GM04503 (cell line): ENCODE measurements at places on chromosomes 7 and 10.

DNA sequence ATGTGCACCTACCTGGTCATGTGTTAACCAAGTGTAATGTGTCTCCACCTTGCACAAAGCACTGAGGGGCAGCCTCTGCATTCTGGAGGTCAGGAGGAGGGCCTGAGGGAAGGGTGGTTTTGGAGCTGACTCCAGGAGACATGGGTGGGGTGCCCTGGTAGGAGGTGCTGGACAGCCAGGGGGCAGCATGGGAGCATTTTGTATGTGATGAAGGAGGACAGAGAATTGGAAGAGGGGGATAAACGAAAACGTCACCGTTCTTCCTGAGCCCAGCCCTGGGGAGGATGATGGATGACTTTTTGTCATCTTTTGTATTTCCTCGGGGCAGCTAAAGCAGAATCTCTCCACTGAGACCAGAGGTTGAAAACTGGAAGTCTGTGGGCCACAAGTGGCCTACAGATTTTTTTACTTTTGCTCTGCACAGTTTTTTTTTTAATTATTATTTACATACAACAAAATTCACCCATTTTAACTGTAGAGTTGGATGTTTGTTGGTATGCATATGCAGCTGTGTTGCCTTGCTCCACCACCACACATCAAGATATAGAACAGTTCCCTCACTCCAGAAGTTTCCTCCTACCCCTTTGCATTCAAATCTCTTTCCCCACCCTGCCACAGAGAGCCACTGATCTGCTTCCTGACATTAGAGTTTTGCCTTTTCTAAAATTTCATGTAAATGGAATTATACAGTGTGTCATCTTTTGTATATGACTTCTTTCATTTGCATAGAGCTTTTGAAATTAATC lies 242.5 kb downstream of the VTI1A start:
- DNase-seq: no peak

GRCh38 chr10:123269017-123269552 lies 114.9 kb downstream of the BUB3 start:
- DNase-seq: no peak

GRCh38 chr7:16350634-16351033 lies 70.7 kb downstream of the CRPPA start:
- DNase-seq: no peak

DNA sequence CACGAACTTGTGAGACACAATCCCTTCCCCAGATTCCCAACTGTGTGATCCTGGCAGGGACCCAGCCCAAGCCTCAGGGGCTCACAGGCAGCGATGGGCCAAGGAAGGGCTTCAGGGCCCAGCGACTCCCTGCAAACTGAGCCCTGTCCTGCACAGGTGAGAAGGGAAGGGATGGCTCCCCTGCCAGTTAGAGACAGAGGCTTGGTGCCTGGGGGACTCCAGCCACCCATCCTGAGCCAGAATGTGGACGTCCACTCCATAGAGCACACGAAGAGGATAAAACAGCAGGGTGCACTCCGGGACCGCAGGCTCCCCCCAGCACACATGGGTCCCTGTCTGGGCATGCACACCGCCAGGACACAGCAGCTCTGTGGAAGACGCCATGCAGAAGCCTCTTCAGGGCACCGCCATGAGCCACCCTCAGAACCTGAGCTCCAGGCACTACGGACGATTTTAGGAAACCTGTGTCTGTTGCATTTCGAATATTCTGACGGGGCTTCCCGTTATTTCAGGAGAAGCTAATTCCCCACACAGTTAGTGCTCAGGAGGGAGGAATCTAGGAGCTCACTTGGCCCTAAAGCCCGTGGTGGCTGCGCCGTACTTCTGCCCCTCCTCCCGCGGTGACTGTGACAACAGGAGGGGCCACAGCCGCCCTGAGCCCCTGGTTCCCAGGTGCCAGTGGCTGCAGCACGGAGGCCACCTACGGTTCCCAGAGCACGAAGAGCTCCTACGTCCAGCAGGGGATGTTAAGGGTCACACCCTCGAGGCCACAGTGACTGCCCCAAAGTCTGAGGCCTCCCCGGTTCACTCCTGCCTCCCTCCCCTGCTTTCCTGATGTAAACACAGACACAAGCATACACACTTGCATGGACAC lies 326.0 kb downstream of the PTPRN2 start:
- DNase-seq: no peak

GRCh38 chr7:1106063-1106792 lies 18.3 kb downstream of the GPER1 start:
- no peak for DNase-seq

DNA sequence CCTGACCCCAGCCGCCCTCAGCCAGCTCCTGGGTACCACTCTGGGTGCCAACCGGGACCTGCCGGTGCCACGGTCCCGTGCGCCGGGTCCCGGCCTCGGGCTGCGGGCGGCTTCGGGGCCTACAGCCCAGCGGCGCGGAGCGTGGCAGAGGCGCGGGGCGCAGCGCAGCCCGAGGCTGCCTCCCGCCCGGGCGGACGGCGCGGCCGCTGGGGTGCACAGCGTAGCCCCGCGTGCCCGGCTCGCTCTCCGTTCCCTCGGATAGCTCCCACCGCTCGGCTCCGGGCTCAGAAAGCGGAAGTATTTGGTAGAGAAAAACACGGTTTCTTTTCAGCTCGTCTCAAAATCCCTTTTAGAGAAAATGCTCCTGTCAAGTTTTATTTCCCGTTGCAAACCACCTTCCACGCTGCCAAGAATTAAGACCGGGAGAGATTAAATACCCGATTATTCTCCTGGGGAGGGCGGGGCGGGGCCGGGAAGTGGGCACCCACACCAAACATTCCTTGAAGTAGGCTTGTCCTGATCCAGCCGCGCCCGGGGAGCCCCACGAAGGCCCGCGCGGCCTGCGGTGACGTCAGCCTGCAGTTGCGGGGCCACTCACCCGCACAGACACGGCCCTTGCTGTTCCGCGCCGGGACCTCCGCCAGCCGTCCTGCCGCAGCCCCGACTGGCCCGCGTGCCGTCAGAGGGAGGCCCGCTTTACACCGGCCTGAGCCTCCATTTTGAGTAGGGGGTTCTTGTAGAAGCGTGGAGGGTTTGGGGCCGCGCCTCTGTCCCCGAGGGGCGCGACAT lies 7.2 kb downstream of the HOXA13 start:
- no peak for DNase-seq

DNA sequence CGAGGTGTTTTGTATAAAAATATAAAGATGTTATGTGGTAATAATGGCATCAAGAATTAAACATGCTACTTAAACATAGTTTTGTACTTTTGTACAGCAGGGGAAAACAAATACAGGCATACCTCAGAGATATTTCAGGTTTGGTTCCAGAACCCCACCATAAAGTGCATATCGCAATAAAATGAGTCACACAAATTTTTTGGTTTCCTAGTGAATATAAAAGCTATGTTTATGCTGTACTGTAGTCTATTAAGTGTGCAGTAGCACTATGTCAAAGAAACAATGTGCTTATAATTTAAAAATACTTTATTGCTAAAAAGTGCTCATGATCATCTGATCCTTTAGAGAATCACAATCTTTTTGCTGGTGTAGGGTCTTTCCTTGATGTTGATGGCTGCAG lies 17.8 kb downstream of the LRRTM3 start:
- no peak for DNase-seq

DNA sequence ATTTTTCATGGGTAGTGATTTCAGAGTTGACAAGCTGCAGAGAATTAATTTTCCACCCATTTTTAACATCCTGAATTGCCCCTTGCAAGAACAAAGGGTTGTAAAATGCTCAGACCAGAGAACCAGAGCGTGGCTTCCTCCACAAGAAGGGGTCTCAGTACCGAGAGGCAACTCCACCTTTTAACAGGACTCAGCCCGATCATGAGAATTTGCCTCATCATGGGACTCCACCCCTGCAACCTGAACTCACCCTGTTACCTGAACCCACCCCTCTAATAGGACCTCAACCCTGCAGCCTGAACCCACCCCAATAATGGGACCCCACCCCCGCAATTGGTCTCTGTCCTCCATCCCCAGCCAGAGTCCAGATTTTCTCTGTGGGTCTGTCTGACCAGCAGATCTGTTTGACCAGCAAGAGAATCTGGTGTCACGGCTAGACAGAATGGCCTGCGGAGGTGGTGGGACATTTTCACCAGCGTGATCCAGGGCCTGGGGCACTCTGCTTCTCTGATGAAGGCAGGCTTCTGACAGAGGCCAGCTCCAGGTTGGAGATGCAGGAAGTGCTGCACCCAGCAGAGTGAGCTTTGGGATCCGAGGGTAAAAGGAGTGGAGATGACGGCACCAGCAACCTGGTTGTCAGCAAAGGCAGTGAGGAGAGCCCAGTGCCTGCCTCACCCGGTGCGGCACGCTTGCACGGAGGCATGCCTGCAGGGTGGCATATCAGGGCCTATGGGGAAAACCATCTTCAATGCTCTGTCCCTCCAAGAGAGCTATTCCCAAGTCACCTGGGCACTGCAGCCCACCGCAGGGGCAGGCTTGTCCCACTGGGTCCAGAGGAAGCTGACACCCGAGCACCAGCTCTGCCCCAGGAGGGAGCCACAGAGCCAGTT lies 136.6 kb downstream of the TCERG1L start:
- no peak for DNase-seq

DNA sequence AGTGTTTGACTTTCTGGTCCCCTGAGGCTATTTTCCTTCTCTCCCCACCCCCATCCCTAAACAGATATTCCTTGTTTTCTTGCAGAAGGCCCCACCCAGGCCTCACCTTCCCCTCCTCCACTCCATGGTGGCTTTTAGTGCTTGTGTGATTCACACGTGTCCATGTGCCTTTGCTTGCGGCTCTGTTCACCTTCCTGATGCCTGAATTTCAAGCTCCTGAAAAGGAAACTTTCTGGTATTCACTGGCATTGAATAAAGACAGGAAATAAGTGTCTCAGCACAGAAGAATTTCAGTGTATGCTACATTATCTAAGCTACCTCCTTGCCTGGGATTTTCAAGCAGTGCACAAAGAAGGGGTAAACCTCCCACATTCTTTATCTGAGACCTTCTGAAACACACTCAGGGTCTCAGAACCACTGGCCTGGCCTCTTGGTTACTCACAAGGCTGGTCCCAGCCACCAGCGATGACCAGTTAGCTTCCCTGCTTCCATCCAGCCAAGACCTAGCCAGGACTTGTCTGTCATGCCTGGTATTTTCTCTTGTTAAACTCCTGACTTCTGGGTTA lies 17.2 kb upstream of the UBE2H start:
- peak; percentile 44 for DNase-seq

DNA sequence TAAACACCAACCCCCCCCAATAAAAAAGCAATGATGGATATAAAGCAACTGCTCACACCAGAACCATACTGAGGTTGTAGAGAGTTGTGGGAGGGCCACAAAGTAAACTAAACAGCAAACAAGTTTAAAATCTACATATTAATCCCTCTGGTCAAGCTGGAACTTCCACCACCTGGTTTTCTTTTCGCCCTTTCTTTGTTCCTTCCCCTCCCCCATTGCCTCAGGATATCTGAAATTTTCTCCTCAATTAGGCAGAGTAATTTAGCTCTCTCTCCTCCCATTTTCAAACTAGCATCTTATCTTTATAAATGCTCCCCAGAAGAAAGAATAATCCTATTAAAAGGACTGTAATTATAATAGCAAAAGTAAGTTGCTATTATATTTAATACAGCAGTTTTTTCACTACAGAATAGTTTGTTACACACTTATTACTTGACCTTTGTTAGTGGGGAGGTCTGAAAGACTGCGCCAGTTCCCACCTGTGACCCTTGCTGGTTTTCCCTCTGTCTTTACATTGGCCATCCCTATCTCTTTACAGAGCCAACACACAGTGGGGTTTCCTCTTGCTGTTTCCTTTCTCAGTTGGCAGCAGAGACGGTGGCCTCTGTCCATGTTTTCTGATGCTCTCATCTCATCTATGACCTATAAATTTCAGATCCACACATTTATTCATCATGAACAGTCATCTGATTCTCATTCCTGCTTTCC lies 235.4 kb downstream of the RNLS start:
- no peak for DNase-seq

DNA sequence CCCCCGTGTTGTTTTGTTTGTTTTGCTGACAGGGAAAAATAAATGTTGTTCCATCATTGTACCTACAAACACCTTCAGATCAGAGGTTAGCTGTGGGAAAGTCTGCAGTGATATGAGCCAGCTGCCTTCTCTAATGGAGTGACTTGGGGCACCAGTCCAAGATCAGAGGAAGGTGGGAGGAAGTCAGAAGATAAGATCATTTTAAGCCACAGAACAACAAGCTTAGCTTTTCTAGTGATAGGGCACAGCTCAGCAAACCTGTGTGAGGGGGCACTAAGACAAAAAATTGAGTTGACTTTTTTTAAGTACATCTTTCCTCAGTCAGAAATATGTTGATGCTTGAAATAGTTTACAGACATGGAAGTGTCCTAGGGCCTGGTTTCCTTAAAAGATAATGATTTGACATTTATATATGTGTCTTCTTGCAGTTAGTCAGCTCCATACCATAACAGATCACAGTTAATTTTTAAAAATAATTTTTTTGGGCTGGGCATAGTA lies 240.3 kb upstream of the KAT6B start:
- DNase-seq: no peak

- DNase-seq: no peak
Observed at GRCh38 chr10:11677480-11677879, 64.7 kb upstream of the ECHDC3 start.

GRCh38 chr10:25808372-25808771 lies 125.7 kb upstream of the MYO3A start:
- DNase-seq: no peak

DNA sequence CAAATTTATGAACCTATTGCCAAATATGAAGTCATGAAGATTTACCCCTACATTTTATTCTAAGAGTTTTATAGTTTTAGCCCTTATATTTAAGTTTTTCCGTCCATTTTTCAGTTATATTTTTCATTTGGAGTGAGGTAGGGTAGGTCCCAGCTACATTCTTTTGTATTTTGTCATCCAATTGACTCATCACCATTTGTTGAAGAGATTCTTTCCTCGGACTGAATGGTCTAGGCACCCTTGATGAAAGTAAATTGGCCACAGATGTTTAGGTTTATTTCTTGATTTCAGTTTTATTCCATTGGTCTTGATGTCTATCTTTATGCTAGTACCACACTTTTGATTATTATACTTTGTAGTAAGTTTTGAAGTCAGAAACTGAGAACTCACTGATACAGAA lies 22.7 kb downstream of the CYP2C19 start:
- no peak for DNase-seq

GRCh38 chr7:28937619-28938018 lies 20.5 kb downstream of the TRIL start:
- no peak for DNase-seq
